ENCODE measurements at places on chromosomes 11 and 22. TPM values are rescaled to one million over a fixed set of nuclear protein-coding genes. Genes with fewer than 3 reads are reported as not detected.

- H3K4me3 ChIP-seq = no peak overlapping the region
- H3K4me1 ChIP-seq = no peaks in the 10 kb centered on the region
- H3K27ac ChIP-seq = no peak overlapping the region
- DNase-seq = no peak
- no peaks in the 10 kb centered on the region for H3K36me3 ChIP-seq
Observed at GRCh38 chr11:10743354-10744000, 7.6 kb upstream of the CTR9 start.

DNA sequence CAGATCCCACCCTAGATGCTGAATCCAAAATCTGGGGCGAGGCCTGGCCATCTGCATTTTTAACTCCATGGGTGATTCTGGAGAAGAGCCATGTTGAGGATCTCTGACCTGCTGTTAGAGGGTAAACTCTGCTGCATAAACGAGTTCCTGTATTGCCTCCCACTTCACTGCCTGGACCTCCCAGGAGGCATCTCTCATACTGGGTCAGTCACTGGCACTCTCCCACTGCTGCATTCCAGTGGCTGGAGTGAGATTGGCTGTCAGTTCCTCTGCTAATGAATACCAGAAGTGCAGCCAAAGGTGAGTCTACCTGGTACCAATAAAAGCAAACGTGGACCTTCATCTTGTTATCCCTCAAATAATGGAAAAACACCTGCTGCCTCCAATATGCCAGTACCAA, 10.3 kb downstream of the POLDIP3 start:
- peaks cover 5% of the 10 kb centered on the region for H3K36me3 ChIP-seq
- H3K4me3 ChIP-seq = no peak overlapping the region

- H3K27me3 ChIP-seq = no peaks in the 10 kb centered on the region
- no peak overlapping the region for H3K27ac ChIP-seq
- no peak for DNase-seq
- H3K4me1 ChIP-seq = no peaks in the 10 kb centered on the region
- no peaks in the 10 kb centered on the region for H3K36me3 ChIP-seq
Observed at GRCh38 chr11:129458756-129459535, 83.3 kb downstream of the BARX2 start.

- H3K27ac ChIP-seq = no peak overlapping the region
- H3K4me3 ChIP-seq = no peak overlapping the region
- no peaks in the 10 kb centered on the region for H3K4me1 ChIP-seq
- H3K36me3 ChIP-seq = no peaks in the 10 kb centered on the region
Observed at GRCh38 chr11:64092111-64092760, 56.5 kb downstream of the FLRT1 start.

DNA sequence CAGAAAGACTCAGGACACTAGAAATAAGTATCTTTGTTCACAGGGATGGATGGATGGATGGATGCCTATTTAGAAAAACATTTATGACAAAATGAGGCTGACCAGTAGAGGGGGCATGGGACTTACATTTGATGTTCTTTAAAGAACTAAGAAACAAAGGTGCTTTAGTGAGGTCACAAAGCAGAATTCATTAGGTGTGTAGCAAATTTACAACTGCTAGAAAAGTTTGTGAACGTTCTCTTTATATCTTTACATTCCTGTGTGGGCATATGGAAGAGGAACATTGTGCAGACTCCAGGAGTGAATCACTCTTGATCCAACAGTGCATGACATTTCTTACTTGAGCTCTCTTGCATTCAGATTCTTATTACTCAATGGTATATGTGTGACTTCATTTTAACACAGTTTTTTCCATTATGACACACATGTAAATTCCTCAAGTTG, 15.8 kb upstream of the SIK2 start:
- H3K36me3 ChIP-seq = no peaks in the 10 kb centered on the region
- no peak overlapping the region for H3K4me3 ChIP-seq
- no peak overlapping the region for H3K27ac ChIP-seq

GRCh38 chr11:15907806-15908205, 448.5 kb downstream of the SOX6 start:
- DNase-seq = no peak
- H3K4me1 ChIP-seq = no peaks in the 10 kb centered on the region
- H3K4me3 ChIP-seq = no peak overlapping the region

GRCh38 chr11:95524314-95525036, 265.1 kb downstream of the FAM76B start:
- no peak overlapping the region for H3K4me3 ChIP-seq
- no peaks in the 10 kb centered on the region for H3K27me3 ChIP-seq
- H3K36me3 ChIP-seq = no peaks in the 10 kb centered on the region

DNA sequence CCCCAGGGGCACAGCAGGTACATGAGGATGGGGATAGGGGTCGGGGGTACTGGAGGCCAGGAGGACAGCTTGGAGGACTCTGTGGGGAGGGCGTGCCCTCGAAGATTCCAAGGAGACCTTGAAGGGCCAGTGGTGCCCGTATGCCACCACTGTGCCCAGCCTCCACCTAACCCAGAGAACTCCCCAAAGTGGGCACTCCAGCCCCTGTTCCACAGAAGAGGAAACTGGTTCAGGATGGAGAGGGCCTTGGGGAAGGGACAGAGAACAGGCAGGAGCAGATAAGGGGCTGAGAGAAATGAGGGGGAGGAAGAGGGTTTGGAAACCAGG, 2.2 kb upstream of the PHLDA2 start:
- no peak for DNase-seq
- H3K27me3 ChIP-seq = no peaks in the 10 kb centered on the region
- no peak overlapping the region for H3K4me3 ChIP-seq
- no peaks in the 10 kb centered on the region for H3K36me3 ChIP-seq

The GGT5 gene
- 61.6 TPM for total RNA-seq

The ZNF214 gene
- total RNA-seq = 2.4 TPM

The APOL4 gene
- 7.0 TPM for total RNA-seq

The CCND1 gene
- total RNA-seq = 102 TPM

The POTEH gene
- total RNA-seq = not detected

The SPON1 gene
- 36.9 TPM for total RNA-seq

Data from aorta (tissue), 5 donors.